GM12865 (cell line): ENCODE measurements at places on chromosomes 7 and 10.

DNA sequence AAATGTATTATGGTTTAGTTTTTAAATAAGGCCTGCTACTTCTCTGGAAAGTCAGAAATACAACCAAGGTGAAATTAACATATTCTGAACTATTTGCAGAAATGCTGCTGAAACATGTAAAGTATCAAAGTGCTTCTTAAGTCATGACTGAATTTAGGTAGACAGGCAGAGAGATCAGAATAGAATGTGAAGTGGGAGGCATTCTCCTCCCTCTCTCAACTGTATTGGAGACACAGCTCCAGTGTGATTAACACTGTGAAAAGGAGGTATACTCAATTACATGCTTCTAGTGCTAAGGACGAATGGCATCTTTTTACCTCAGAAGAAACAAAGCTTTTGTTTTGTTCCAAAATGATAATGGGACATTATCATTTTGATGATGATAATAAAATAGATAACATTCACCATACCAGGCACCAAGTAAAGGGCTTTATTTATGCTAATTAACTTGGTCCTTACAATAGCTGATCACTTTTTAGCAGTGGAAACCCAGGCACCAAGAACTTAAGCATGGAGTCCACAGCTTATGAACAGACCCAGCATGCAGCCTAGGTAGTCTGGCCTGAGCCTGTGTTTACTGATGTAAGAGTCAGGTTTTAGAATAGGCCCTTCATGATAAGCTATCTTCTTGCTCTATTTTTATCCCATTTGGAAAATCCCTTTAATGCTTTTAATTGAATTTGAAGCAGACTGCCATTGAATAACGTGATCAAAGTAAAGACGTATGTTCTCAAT is 26.0 kb downstream of the PPP1R9A start:
- DNase-seq: no peak

DNA sequence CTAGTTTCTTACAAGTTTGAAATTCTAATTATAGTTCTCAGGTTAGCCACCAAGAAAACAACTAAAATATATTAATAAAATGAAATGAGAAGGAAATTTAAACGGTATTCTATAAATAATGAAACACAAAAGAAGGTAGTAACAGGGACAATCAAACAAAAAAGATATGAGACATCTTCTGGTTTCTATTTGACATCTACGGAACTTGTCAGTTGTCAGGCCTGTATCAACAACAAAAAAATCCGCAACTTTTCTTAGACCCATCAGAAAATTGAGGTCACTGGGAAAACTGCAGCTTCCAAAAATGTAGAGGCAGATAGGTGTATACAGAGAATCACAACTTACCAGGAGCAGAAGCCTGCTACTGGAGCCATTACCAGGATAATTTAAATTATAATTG is 70.6 kb downstream of the ZPBP start:
- no peak for DNase-seq

GRCh38 chr7:38481401-38481800 is 149.8 kb downstream of the AMPH start:
- no peak for DNase-seq

- DNase-seq: no peak
Measured at GRCh38 chr7:140533394-140533872, 54.1 kb upstream of the MKRN1 start.

GRCh38 chr7:32215697-32216096 is 145.5 kb upstream of the PDE1C start:
- DNase-seq: no peak

DNA sequence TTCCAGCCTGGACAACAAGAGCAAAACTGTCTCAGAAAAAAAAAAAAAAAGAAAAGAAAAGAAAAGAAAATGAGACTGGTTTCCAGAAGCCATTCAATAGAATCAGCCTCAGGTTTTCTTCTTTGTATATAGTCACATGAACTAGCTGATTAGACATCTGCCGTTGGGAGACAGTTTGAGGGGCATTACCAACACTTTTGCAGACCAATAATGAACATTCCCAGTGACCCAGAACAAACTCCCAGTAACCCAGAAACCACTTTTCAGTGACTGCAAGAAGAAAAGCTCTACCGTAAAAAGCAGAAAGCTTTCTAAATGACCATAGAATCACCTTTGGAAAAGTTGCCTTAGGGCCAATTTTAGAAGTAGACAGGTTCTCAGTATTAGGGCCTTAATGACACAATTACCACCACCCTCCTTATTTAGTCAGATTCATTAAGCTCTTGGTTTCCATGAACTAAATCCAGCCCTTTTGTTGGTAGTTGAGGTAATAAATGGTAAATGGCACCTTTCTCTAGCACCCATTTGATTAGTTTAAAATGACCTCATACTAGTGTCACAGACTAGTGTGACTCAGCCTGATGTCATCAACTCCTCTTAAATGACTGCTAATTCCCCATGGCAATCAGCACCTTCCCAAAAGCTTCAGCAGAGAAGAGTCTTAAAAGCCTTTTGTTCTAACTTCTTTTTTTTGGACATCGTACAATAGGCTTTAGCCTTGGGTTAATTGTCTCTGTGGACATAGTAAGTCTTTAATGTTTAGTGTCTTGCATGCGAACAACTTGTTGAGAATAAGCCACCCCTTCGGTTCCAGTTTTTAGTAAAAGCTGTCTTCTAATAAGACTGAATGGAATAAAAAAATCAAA is 33.6 kb upstream of the XRCC2 start:
- DNase-seq: no peak

DNA sequence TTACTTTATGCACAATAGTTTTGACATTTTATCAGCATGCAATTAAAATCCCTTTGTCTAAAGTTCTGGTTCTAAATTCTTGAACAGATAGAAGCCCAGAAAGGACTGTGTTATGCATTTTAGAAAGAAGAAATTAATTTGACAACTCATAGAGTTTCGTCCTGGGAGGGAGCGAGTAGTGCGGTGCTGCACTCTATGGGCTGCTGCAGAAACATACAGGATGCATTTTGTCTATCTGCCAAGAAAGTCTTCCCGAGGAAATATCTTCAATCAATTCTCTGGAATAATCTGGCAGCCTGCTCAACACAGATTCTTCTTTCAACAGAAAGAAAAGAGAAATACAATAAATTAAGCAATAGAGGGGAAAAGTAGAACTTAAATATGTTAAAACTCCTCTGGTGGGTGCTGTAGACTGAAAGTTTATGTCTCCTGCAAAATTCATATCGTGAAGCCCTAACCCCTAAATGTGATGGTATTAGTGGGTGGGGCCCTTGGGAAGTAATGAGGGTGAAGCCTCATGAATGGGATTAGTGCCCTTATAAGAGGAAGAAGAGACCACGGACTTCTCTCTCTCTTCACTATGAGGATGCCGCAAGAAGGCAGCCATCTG is 39.0 kb upstream of the IFRD1 start:
- no peak for DNase-seq

- no peak for DNase-seq
Measured at GRCh38 chr7:11570922-11571550, 261.0 kb downstream of the THSD7A start.

DNA sequence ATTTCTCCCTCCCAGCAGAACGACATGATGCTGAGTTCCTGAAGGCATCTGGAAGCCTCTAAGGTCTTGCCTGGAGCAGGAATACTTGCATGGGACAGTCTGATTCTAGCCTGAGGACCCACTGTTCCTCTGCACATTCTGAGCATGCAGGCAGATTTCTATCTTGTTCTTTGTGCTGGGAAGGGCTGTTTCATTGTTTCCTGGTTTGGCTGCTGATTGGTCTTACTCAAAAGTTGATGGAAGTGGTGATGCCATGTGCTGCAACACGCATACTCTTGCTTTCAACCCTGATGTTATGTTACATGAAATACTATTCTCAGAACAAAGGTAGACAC is 307.0 kb downstream of the GATA3 start:
- no peak for DNase-seq

DNA sequence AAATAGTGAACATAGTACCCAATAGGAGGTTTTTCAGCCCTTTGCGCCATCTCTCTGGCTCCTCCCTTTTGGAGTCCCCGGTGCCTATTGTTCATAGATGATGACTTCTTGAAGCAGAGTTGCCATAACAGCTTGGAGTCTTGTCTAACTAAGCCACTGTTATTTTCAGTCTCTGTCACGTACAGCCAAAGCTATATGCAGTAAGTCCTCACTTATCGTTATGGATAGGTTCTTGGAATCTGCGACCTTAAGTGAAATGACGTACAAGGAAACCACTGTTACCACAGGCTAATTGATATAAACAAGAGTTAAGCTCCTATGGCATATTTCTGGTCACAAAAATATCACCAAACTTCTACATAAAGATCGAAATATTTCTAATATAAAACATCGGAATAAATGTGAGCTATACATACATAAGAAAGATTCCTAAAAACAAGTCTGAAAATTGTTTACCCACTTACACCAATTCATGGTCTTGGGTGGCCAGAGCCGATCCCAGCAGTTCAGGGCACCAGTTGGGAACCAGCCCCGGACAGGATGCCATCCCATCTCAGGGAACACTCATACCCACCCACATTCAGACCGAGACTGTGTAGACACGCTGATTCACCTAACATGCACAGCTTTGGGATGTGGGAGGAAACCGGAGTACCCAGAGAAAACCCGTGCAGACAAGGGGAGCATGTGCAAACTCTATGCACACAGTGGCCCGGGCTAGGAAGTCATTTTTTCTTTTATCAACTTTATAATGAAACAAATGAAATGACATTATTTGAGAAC is 76.0 kb upstream of the PRPS1L1 start:
- DNase-seq: no peak

DNA sequence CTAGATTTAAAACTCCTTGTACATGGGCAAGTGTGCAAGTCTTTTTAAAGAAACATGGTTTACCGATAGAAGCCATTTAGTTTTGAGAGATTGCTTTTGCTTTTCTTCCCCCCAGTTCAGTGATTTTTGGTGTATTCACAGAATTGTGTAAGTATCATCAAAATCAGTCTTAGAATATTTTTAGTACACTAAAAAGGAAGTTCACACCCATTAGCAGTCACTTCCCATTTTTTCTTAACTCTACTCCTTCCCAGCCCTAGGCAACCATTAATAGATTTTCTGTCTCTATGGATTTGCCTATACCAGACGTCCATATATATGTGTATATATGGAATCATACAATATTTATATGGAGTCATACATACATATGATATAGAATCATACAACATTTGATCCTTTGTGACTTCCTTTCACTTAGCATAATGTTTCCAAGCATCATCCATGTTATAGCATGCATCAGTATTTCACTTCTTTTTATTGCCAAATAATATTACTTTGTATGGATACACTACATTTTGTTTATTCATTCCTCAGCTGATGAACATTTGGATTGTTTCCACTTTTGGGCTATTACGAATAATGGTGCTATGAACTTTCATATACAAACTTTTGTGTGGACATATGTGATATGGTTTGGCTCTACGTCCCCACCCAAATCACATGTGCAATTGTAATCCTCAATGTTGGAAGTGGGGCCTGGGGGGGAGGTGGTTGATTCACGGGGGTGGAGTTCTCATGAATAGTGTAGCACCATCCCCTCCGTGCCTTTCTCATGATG is 16.5 kb upstream of the ARL4A start:
- no peak for DNase-seq
